Glutamatergic neuron (in vitro differentiated cells): ENCODE measurements at places on chromosomes 6 and 20. TPM values are rescaled to one million over a fixed set of nuclear protein-coding genes. Genes with fewer than 3 reads are reported as not detected.

Gene EXOC2
- 31.3 TPM for total RNA-seq

Gene LPIN3
- total RNA-seq = 5.9 TPM

- no peak for DNase-seq
Observed at GRCh38 chr20:61706259-61706961, 359.3 kb downstream of the TAF4 start.

- DNase-seq = no peak
Observed at GRCh38 chr6:11848852-11849731, 70.5 kb upstream of the ADTRP start.

DNA sequence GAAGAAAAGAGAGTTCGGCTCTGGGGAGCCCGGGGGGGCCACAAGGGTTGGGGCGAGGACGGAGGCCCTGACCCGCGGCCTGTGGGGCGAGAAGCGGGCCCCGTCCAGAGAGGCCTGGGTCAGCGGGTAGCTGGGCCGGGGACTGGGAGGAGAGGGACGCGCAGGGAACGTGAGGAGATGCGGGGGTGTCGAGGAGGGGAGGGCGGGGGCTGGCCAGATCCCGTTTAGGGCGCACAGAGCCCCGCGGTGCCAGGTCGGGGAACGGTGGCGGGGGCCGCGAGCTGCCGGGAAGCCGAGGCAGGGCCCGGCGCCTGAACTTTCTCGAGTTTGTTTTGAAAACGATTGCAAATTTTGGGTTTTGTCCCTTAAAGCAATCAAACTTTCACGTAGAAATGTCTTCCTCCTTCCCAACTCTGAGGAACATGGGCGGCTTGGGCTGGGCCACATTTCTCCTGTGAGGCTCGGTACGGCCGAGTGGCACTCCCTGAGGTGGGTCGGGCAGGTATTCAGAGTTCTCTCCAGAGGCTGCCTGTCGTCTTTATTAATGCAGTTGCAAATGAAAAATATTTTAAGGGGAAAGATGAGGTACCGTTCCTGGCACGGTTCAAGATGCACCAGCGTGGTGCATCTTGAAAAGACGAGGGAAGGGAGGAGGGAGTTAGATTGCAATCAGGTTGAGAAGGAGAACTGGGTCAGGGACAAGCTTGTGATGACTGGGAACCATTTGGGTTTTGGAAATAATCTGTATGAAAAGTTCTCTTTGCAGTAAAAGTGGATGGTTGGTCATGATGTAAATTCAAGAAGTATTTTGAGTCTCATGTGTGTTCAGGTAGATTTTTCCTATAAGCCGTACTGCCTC, 972 bp downstream of the RNF8 start:
- DNase-seq = peak; percentile 41

Gene CYP21A2
- total RNA-seq = 0.64 TPM

Gene WFDC12
- not detected for total RNA-seq

GRCh38 chr6:108690326-108691049, 129.8 kb downstream of the FOXO3 start:
- DNase-seq = no peak

- DNase-seq = no peak
Observed at GRCh38 chr6:138722425-138723371, 50.9 kb upstream of the CCDC28A start.

DNA sequence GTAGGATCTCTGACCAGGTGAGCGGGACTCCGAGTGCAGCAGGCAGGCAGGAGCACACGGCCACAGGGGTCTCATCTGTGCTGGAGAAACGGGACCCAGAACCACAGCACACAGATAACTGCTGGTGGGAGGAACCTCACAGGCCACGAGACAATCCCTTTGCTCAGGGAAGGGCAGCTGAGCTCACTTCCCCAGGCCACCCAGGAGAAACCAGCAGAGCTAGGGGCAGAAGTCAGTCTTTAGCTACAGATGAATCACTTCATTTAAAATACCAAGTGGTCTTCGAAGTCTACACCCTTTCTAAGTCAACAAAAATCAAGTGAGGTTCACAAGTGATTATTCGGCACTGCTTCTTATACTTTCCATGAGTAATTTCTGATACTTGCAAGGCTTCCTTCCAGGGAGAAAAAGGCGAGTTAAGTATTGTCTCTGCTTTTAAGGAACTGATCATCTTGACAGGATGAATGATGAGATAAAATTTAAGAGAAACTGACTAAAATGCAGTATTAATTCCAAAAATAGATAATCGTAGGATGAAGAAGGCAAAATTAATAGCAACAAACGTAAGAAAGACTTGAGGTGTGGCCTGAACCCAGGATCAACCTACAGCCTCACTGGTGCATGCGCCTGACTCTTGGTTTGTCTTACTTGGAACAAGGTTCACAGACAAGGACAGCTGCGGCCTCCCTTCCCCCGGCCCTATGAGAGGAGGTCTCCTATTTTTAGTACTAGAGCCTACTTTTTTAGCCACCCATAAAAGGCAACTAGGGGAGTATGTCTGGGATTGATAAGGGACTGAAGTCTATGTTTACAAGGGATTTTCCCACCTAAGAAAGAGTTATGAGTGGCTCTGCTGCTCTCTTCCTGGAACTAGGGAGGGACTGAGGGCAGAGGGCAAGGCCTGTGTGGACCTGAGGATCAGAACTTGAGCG, 233.6 kb downstream of the TTLL2 start:
- DNase-seq = no peak

DNA sequence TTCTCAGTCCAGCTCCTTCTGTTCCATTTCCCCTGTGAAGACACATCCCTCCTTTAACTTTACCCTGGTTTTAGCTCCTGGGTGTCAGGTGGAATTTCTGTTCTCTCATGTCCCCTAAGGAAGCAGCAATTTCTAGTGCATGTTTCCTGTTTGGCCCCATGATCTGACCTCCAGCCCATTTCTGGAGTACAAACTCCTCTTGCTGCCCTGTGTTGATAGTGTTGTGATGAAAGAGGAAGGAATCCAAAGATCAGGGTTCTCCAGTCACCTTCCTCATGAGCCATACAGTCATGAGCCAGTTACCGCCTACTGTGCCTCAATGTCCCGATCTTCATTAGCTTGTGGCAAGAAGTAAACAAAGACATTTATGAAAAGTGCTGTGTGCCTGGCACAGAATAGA, 97.4 kb downstream of the PHACTR1 start:
- DNase-seq = no peak

DNA sequence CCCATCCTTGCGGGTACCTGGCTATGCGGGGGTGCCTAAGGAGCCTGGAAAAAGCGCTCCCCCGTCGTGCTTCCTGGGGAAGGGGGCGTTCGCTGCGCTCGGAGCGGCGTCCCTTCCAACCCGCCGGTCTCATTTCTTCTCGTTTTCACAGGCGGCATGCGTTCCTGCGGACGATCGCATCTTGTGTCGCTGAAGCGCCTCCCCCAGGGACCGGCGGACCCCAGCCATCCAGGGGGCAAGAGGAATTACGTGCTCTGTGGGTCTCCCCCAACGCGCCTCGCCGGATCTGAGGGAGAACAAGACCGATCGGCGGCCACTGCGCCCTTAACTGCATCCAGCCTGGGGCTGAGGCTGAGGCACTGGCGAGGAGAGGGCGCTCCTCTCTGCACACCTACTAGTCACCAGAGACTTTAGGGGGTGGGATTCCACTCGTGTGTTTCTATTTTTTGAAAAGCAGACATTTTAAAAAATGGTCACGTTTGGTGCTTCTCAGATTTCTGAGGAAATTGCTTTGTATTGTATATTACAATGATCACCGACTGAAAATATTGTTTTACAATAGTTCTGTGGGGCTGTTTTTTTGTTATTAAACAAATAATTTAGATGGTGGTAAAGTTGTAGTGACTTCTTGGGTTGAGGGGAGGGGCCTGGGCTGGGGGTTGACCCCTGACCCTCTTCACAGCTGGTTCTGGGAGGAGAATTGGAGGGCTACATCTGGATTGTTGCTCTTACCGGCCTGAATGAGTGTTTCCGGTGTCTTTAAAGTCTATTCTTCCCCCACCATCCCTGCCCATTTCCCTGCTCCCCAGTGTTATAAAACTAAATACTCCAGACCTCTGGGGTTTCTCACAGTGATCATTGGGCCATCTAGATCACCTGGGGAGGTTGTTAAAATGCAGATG, 1.1 kb downstream of the ID1 start:
- peak; percentile 78 for DNase-seq

Gene C6orf132
- total RNA-seq = 0.25 TPM

DNA sequence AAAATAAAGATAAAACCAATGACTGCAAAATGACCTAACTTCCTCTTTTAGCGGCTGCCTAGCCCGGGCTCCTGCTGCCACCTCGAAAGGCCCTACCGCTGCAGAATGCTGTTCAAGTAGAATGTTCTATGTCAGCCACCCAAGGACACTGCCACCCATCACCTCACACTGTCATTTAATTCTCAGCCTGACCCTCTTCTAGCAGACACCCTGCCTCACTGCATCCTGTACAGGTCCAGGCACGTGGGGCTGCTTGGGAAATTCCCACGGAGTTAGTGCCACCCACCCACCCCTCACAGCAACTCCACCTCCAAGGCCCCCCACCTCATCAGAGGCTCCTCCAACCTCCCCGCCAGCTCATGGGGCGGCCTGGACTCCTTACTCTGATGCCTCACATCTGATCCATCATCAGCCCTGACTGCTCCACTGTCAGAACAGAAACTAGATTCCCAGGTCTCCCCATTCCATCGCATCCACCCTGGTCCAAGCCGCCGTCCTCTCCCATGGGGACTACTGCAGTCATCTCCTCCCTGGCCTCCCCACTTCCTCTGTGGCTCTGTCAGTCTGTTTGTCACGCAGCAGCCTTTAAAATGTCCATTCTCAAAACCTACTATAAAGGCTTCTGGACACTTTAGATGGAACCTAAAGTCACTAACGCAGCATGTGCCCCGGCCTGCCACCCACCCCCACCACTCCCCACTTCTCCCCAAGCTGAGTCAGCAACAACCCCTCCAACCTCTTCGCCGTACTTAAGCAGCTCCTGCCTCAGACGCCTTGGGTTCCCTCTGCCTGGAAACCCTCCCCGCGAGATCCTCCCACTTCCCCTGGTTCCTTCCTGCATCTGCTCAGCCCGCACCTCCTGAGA, 17.0 kb downstream of the NFATC2 start:
- DNase-seq = no peak

Gene LTB
- not detected for total RNA-seq

GRCh38 chr6:107535626-107536025, 45.7 kb downstream of the SOBP start:
- no peak for DNase-seq

DNA sequence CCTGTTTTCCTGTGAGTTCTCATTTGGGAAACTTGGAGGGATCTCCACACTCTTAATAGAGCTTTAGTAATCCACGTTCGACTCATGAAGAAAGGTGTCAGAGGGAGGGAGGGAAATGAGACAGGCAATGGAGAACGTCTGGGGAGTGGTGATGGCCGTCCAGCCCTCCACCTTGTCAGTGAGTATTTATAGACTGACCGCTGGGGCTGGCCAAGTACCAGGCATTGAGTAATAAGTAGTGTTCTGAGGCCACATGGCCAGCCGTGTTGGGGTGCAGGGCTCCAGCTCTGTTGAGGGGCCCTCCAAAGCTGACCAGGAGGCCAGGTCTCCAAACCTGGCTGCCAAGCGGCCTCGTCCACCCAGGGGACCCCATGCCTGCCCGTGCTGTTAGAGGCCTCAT, 11.3 kb upstream of the DSN1 start:
- DNase-seq = no peak

GRCh38 chr6:170402318-170403040, 95.9 kb downstream of the FAM120B start:
- DNase-seq = no peak

Gene ZSCAN26
- total RNA-seq = 24.8 TPM

DNA sequence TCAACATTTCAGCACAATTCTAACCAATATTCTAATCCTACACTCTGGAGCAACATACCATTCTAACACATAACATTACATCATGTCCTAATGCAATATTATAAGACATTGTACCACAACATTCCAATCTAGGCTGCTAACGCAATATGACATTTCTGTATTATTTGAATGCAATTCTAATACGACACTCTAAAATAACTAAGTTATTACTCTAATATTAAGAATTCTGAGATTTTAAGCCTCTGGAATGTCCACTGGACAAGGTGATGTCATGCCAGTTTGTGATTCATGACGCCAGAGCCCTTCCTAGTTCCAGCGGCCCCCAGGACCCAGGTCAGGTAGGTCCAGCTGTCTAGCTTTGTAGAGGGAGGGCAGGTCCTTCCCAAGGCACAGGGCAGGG, 69.7 kb upstream of the SIRPA start:
- no peak for DNase-seq

Gene SEMG1
- total RNA-seq = not detected

DNA sequence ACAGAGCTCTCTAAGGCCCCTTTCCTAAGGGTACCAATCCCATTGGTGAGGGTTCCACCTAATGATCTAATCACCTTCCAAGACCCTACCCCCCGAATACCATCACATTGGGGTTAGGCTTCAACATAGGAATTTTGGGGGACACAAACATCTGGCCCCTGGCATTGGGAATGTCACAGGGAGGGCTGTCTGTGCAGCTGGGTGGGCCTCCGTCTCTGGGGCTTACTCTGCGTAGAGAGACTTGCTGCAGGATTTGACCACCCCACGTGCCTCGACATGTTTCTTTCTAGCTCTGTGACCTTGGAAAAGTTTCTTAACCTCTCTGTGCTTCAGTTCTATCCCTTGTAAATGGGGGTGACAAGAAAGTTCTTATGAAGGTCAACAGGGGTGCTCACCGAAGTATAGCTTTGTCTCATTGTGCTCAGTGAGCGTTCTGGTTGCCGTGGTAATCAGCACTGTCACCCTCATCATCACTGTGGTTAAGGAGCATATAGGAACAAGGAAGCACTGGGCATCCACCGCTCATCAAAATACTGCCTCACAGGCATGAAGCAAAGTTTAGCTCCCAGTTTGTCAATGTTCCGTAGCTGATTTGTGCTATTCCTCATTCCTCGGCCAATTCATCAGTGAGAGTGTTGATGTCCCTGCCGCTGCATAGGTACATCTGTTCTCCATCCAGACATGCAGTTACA, 152.8 kb downstream of the SYCP2 start:
- no peak for DNase-seq

DNA sequence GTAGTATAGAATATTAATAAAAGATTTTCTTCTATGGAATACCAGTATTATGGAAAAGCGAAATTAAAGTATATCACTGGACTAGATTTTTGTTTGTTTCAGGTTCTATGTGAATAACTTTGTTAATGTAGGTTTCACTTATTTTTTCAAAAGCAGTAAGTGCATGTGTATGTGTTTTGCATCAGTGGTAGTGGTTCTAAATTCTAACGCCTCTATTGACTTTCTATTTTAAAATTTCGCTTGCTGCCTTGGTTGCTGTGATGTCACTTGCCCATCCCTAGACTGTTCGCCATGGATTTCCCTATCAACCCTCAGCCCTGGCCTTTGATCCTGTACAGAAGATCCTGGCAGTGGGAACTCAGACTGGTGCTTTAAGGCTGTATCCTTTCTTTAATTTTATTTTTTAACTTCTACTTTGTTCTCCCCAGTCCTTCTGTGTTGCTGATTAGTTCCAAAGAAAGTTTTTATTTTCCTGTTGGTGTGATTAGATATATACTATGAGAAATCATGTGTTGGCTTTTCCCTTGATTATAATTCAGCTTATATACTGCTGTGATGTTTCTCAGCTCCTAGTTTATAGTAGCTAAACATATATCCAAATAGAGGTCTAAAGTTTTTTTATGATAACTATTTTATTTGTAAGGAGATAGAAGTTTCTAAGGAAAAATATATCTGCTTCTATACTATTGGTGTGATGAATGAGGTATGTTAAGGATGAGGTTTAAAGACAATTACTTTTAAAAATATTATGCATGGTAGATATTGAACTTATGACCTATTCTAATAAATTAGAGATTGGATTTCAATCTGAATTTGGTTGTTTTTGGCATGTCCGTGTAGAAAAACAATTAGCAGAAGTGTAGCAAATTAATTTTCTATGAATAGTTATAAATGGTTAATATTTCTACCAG, 1.7 kb downstream of the STXBP5 start:
- DNase-seq = no peak
